Pancreas (tissue), 10 donors: ENCODE measurements at places on chromosomes 6 and 20.

DNA sequence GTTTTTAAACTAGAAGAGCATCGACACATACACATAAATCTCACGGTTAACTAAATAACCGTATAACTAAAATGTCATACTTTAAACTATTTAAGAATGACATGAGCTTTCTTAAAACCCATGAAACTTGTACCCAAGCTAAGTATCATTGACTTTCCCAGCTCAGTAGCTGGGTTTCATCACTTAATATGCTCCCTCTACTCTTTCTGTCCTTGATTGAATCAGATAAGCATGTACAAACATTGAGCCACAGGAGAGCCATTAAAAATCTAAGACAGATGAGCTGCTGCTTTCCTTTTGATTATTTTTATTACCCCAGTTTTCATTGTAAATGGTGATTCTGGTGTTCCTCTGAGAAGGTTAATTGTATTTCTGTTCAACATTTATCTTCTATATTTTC, 115.8 kb downstream of the FOXO3 start:
- DNase-seq: no peak
- peaks cover 39% of the 10 kb centered on the region for H3K4me1 ChIP-seq
- no peak overlapping the region for H3K4me3 ChIP-seq
- no peaks in the 10 kb centered on the region for H3K36me3 ChIP-seq
- H3K27me3 ChIP-seq: no peaks in the 10 kb centered on the region

- no peak overlapping the region for H3K4me3 ChIP-seq
- H3K36me3 ChIP-seq: no peaks in the 10 kb centered on the region
- H3K27ac ChIP-seq: no peak overlapping the region
- no peaks in the 10 kb centered on the region for H3K27me3 ChIP-seq
- DNase-seq: no peak
Measured at GRCh38 chr6:30799210-30799609, 54.9 kb upstream of the IER3 start.

DNA sequence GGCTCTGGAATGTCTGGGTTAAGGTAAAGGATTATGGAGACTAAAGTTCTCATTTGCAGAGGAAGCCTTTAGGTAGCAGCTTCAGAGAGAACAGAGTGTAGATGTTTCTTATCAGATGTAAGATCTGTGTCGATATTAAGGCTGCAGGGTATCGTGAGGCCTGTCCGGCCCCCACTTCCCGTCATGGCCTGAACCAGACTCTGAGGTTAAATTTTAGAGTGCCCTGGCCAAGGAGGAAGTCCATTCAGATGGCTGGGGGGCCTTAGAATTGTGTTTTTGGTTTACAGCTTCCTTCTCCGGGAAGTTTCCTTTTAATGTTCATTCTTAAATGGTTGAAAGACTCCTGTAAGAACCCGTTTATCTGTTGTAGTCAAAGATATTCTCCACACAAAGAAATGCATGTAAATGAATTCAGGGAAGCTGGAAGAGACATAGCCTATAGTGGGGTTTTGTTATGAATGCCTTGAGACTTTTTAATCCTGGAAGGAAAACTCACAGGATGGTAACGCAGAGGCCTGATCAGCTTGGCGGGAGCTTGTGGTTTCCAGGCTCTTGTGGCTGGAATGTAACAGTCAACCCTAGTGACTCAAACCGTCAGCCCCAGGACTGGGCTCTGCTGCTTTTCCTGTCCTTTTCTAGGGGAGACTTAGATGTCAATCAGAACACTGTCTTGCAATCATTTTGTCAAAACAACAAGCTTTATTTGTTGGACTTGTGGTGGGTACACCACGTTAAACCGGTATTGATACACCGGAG, 34.7 kb downstream of the KIF25 start:
- H3K27me3 ChIP-seq: no peaks in the 10 kb centered on the region
- H3K27ac ChIP-seq: no peak overlapping the region
- H3K4me1 ChIP-seq: no peaks in the 10 kb centered on the region
- no peak for DNase-seq
- no peaks in the 10 kb centered on the region for H3K36me3 ChIP-seq
- no peak overlapping the region for H3K4me3 ChIP-seq

GRCh38 chr6:9977411-9977810, 437.5 kb downstream of the TFAP2A start:
- no peak overlapping the region for H3K27ac ChIP-seq
- H3K36me3 ChIP-seq: no peaks in the 10 kb centered on the region
- H3K4me3 ChIP-seq: no peak overlapping the region
- no peak for DNase-seq

DNA sequence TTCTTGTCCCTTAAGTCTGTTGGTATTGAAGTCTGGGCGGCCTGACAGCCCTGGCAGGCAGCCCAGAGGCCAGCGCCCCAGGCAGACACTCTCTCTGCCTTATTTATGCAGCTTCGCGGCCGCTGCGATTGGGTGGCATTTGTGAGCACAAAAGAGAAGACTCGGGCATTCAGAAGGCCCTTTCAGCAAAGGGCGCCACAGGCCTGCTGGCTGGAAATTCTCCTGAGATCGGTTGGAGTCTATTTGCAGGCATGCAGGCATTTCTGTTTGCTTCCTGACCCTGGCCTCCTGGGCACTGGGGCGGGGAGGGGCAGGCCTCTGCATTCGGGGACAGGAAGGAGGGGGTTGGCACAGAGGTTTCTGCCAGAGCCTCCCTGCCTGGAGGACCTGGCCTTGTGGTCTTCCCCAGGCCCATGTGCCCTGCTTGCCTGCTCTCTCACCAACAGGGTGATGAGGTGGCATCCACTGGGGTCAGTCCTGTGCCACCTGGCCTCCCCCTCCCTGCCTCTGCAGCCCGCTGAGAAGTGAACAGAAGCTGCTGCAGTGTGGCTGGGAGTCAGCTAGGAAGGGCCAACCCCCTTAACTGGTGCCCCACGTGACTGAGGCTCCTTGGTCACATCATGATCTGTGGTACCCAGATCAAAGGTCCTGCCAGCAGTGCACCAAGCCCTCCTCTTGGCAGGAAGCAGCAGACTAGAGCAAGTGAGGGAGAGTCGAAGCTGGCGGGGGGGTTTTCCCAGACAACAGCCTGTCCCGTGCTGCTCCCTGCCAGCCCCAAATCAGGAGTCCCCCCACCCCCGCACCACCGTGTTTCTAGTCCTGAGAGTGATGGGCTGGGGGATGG, 16.6 kb upstream of the CCDC167 start:
- peak; percentile 77 for DNase-seq
- H3K27me3 ChIP-seq: no peaks in the 10 kb centered on the region
- H3K36me3 ChIP-seq: no peaks in the 10 kb centered on the region
- H3K4me1 ChIP-seq: no peaks in the 10 kb centered on the region
- H3K4me3 ChIP-seq: no peak overlapping the region

DNA sequence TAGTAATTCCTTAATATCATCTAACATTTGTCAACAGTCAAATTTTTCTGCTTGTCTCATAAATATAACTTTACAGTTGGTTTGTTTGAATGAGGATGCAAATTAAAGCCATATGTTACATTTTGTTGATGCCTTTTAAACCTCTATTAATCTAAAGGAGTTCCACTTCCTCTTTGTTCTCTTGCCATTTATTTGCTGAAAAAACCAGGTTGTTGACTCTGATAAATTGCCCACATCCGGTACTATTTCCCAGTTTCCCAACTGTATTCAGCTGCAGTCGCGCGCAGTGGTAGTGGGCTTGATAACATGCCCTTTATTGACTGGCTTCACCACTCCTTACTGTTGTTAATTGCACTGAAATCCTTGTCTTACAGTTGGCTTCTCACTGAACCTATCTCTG, 32.8 kb upstream of the SIRPB2 start:
- DNase-seq: no peak
- no peaks in the 10 kb centered on the region for H3K4me1 ChIP-seq
- H3K36me3 ChIP-seq: no peaks in the 10 kb centered on the region
- H3K27me3 ChIP-seq: peaks cover 3% of the 10 kb centered on the region
- H3K27ac ChIP-seq: no peak overlapping the region

DNA sequence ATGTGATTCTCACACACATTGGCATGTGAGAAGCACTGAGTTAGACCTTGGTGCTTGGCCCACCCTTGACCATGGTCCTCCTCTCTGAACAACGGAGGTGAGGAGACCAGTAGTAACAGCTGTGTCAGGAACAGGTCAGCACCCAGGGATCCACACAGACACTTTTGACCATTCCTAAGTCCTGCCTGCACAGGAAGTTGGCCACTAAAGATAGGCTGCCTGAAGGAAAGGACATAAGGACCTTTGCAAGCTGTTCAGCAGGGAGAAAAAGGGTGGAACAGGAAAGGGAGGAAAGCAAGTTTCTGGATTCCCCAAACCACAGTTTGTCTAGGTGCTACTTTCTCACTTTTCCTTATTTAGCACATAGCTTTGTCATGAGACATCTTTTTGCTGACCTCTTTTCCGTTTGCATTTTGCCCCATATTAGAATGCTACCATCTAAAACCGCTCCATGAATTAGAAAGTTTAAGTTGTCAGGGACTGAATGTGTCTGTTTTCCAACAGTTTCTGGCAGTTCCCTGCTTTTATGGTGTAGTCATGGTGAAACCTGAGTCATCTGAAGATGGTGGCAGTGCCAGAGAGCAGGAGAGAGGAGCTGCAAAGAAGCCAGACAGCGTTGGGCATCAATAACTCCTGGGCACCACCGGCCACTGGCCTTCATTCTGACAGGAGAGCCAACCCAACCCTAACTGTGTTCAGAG, 1.1 kb upstream of the CD109 start:
- no peaks in the 10 kb centered on the region for H3K4me1 ChIP-seq
- no peaks in the 10 kb centered on the region for H3K36me3 ChIP-seq
- no peak overlapping the region for H3K27ac ChIP-seq
- DNase-seq: no peak
- no peak overlapping the region for H3K4me3 ChIP-seq

- no peak for DNase-seq
- H3K27ac ChIP-seq: no peak overlapping the region
- H3K36me3 ChIP-seq: no peaks in the 10 kb centered on the region
- H3K4me1 ChIP-seq: no peaks in the 10 kb centered on the region
Measured at GRCh38 chr6:85764844-85765243, 122.2 kb upstream of the SYNCRIP start.

GRCh38 chr6:81909981-81910900, 157.8 kb upstream of the TENT5A start:
- H3K4me1 ChIP-seq: no peaks in the 10 kb centered on the region
- DNase-seq: no peak
- no peaks in the 10 kb centered on the region for H3K27me3 ChIP-seq
- no peak overlapping the region for H3K27ac ChIP-seq
- H3K4me3 ChIP-seq: no peak overlapping the region

DNA sequence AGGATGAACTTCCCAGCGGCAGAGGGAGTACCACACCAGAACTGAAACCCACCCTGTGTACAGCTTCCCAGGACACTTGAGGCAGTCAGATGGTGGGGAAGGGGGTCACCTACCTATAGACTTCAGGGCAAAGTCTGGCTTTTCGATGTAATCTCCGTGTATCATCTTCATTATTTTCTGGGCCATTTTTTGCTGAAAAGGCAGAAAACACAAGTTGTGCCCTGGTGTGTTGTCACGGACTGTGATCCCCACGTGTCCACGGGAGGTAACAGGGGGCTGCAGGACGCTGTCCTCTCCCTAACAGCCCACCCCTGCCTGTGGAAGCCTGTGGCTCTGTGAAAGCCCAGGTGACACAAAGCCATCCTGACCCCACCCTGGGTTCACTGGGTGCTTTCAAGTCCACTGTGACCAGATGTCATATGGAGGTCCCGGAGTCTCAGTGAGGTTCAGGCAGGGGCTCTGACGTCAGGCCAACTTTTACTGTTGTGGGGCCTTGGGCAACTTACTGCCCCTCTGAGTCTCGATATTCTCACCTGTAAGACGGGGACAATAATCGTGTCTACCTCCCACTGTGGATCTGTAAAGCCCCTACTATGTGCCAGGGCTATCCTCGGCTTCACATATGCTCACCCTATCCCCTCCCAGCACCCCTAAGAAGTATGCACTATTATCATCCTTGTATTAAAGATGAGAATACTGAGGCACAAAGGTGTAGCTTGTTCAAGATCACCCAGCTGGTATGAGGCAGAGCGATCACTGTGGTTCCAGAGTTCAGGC, 14.5 kb downstream of the SUN5 start:
- H3K27me3 ChIP-seq: no peaks in the 10 kb centered on the region
- H3K36me3 ChIP-seq: no peaks in the 10 kb centered on the region
- no peak overlapping the region for H3K4me3 ChIP-seq
- no peaks in the 10 kb centered on the region for H3K4me1 ChIP-seq

GRCh38 chr6:92791403-92791802, 628.0 kb downstream of the EPHA7 start:
- H3K36me3 ChIP-seq: no peaks in the 10 kb centered on the region
- H3K27ac ChIP-seq: no peak overlapping the region
- H3K4me3 ChIP-seq: no peak overlapping the region

- no peaks in the 10 kb centered on the region for H3K27me3 ChIP-seq
- H3K27ac ChIP-seq: no peak overlapping the region
Measured at GRCh38 chr6:132070356-132070755, 119.2 kb upstream of the CCN2 start.

DNA sequence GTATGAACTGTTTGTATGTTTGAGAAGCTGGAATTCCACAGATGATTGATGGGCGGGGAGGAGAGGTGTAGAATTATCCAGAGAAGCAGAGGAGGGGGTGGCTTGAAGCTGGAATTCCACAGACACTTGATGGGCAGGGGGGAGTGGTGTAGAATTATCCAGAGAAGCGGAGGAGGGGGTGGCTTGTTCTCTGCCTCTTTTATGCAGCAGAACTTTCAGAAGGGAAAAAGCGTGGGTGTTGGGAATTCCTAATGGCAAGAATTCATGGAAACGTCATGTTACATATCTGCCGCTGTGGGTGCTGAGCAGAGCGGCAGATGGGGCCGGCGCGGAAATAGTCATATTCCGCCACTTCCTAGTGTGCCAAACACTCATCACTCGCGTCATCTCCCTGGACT, 167.9 kb upstream of the KCNG1 start:
- H3K27me3 ChIP-seq: no peaks in the 10 kb centered on the region
- no peak for DNase-seq
- H3K27ac ChIP-seq: no peak overlapping the region

DNA sequence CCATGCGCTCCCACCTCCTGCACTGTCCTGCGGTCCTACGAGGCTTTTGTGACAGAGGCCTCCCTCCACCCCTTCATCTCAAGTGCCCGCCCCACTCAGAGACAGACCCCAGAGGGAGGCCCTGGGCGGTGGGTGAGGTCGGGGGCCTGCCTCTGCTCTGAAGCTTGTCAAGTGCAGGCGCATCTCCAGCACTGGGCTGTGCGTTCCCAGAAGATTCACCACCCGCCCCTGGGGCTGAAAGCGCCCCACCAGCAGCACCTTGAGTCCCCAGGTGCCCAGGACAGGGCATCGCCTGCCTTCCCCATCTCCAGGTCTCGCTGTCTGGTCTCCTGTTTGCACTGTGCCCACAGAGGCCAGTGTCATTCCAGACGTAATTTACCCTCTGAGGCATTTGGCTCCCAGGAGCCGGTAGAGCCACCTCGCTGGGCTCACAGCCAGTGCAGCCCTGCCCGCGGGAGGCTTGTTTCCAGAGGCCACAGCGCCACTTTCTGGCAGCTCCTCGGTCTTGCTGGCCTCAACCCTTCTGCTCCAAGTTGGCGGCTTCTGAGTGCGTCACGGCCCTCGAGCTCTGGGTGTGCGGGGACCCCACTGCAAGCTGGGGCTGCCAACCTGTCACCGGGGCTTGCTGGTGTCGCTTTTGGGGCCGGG, 191.1 kb downstream of the TAF4 start:
- no peaks in the 10 kb centered on the region for H3K27me3 ChIP-seq
- no peaks in the 10 kb centered on the region for H3K36me3 ChIP-seq
- H3K4me1 ChIP-seq: no peaks in the 10 kb centered on the region
- DNase-seq: no peak
- no peak overlapping the region for H3K4me3 ChIP-seq

- DNase-seq: no peak
- H3K27me3 ChIP-seq: no peaks in the 10 kb centered on the region
- H3K27ac ChIP-seq: no peak overlapping the region
Measured at GRCh38 chr6:35164277-35164676, 23.1 kb upstream of the TCP11 start.

GRCh38 chr20:21183722-21184121, 57.8 kb downstream of the KIZ start:
- H3K27me3 ChIP-seq: no peaks in the 10 kb centered on the region
- H3K27ac ChIP-seq: no peak overlapping the region
- no peak overlapping the region for H3K4me3 ChIP-seq
- no peaks in the 10 kb centered on the region for H3K36me3 ChIP-seq
